Stimulated activated CD8-positive, alpha-beta memory T cell treated with anti-CD3 and anti-CD28 coated beads, Interleukin-4, amount 100 ng/mL, for 4 hours (primary cell): ENCODE measurements at places on chromosomes 16 and 17.

DNA sequence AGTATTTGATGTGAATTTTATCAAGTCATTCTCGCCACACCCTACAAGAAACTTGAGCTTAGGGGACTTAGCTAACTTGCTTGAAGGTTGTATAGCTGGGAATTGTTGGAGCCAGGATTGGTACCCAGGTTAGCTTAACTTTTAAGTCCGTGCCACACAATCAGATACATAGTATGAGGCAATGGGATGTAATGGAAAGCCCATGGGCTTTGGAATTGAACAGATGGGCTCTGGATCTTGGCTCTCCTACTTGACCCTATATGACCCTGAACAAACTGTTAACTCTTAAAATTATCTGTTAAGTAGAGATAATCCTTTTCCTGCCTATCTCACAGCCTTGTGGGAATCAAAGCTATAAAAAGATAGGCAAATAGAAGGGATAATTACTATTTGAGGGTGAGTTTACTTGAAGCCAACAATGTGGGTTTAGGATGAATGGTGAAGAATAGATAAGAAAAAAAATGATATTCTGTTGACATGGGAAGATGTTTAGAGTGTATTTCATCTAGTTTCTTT lies 51.9 kb upstream of the CACNG3 start:
- no peak for DNase-seq

GRCh38 chr16:303760-304505 lies 21.0 kb downstream of the PDIA2 start:
- DNase-seq, result no peak

- no peak for DNase-seq
Measured at GRCh38 chr17:864315-864714, 82.2 kb downstream of the MRM3 start.

GRCh38 chr16:72743011-72743761 lies 304.7 kb downstream of the ZFHX3 start:
- no peak for DNase-seq

GRCh38 chr17:61254904-61255303 lies 144.7 kb upstream of the TBX2 start:
- no peak for DNase-seq

DNA sequence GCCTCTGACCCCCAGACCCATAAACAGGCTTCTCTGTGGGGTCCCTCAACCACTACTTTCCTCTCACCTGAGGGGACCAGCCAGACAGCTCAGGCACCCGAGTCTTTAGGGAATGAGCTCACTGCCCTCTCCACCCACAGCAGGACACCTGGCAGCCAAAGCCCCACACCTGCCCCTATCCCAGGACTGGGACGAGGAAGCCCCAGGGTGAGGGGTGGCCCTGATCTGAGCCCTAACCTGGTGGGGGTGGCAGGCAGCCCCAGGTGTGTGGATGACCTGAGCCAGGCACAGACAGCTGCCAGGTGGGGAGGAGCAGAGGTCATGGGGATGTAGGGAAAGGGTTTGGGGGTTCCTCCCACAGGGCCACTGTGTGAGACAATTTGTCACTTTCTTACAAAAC lies 1.7 kb upstream of the TEX19 start:
- no peak for DNase-seq

DNA sequence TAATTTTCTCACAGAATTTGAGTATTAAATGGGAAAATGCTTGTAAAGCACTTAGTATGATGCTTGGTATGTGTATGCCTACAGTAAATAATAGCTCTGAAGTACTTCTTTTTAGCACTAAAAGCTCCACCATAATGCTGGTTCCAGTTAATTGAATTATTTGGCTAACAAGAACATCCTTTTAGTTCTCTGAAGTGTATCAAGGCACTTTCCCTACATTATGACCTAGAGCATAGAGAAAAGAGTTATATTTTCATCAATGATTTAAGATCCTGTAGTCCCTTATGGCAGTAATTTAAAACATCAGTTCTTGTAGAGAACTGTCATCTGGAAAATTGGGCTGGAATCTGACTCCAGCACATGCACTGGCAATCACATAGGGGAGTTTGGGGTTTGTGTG lies 21.9 kb upstream of the PHAF1 start:
- DNase-seq, result no peak

DNA sequence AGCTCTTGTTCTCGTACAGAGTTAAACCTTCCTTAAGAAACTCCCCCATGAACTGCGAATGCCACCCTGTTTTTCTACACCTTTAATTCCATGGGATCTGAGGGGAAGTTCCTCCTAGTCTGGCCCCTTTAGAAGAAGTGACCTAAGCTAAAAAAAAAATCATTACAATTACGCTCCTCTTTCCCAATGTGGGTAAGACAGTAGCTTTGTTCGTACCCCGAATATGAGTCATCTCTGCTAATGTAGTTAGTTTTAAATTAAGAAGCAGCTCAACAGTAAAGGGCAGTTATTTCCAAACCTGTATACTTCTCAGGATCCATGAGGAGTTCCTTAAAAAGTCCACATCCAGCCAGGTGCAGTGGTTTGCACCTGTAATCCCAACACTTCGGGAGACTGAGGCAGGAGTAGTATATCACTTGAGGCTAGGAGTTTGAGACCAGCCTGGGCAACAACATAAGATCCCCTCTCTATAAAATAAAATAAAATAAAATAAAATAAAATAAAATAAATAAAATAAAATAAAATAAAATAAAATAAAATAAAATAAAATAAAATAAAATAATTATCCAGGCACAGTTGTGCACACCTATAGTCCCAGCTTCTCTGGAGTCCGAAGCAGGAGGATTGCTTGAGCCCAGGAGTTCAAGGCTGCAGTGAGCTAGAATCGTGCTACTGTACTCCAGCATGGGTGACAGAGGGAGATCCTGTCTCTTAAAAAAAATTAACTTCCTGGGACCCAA lies 26.1 kb downstream of the RCVRN start:
- DNase-seq, result no peak

DNA sequence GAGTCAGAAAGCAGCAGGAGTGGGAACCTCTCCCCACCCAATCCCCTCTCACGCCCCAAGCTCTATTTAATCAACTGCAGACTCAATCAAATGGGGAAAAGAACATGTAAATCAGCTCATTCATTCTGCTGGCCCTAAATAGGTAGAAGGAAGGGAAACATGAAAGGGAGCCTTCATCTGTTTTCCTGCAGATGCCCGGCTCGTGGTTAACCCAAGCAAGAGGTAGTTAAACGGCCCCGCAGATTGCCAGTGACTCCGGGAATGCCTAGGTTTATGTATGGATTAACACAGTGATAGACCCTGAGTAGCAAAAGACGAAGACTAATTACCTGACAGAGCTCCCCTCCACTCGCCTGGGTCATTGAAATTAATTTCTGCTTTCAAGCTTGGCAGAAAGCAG lies 542.0 kb downstream of the WWOX start:
- DNase-seq, result no peak

- DNase-seq, result no peak
Measured at GRCh38 chr17:40993839-40994238, at the start of gene KRTAP3-3. Gene KRTAP3-3 (minus strand): TSS chr17:40994164. CDS start chr17:40994097, 67 bp downstream.

DNA sequence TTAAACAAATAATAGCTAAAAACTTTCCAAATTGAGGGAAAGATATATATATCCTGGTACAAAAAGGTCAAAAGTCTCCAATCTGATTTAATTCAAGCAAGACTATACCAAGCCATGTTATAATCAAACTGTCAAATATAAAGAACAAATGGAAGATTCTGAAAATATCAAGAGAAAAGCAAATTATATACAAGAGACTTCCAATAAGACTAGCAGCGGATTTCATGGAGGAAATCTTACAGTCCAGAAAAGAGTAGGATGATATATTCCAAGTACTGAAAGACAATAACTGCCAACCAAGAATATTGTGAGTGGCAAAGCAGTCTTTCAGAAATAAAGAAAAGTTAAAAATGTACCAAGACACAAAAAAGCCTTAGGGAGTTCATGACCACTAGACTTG lies 102.2 kb downstream of the CEP112 start:
- DNase-seq, result no peak

DNA sequence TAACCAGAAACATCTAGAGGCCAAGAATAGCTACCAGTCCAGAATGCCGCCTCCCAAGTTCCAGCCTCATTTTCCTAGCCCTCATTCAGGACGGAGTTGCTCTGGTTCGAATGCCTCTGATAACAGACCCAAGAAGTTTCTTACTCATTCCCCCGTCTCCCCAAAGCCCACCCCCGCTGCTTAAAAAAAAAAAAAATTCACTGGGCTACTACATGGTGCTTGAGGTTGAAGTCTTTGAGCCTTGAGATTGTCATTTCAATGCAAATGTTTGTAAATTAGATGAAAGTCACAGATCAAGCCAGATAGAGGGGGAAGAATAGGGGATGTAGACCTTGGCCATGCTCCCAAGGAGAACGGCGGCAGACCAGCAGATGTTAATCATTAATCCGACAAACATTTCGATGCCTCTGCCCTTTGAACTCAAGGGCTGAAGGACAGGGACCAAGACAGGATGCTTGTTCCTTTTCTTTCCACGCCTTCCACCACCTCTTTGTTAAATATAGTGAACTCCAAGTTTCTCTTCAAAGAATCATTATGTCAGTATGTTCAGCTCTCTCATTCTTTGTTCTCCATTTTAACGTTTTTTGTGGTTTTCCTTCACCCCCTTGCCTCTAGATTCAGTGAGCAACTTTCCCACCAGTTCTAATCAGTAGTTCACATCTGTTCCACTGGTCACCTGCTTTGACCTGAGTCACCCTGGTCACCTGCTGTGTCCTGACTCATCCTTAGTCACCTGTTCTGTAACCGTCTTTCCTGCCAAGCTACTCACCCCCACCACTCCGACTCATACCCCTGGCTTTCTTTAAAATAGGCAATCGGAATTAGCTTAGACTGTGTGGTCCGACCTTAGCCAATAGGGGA lies 190.3 kb downstream of the CPPED1 start:
- DNase-seq, result no peak

GRCh38 chr17:30605523-30605922 lies 128.3 kb downstream of the GOSR1 start:
- no peak for DNase-seq

GRCh38 chr17:66701462-66701861 lies 133.5 kb upstream of the CACNG5 start:
- no peak for DNase-seq
